ENCODE measurements at places on chromosomes 11 and 22.

DNA sequence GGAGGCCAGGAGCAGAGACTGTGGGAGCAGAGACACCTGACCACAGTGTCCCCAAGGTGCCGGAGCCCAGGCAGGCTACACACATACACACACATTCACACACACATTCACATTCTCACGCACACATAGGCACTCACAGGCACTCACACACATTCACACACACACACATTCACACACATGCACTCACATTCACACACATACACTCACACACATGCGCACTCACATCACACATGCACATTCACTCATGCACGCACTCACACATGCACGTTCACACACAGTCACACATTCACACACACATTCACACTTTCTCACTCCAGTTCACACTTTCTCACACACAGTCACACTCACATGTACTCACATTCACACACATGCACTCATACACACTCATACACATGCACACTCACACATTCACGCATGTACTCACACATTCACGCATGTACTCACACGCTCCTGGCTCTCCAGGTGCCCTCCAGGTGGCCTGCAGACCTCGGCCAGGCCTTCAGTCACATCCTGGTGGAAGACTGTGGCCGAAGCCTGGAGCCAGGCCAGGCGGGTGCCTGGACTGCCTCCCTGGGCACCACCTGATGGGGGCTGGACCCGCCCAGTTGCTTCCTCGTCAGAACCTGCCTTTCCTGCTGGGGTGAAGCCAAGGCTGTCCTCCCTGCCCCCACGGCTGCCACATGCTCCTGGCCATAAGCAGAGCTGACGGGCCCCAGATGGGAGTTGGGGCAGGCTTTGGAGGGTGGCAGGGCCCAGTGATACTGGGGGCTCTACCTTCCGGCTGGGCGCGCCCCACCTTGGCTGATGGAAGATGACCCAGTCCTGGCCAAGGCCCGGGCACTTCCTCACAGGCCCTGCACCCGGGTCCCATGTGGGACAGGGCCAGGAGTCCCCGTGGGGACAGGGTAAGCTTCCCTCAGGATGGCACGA lies 89.5 kb downstream of the WNT7B start:
- DNase-seq: no peak

DNA sequence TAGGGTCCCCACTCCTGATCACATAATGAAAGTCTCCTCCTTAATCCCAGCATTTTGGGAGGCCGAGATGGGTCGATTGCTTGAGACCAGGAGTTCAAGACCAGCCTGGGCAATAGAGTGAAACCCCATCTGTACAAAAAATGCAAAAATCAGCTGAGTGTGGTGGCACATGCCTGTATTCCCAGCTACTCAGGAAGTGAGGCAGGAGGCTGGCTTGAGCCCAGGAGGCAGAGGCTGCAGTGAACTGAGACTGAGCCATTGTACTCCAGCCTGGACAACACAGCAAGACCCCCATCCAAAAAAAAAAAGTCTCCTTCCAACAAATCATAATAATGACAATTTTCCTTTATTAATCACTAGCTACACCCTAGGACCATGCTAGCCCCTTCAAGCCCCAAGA lies 15.1 kb downstream of the ZMAT5 start:
- no peak for DNase-seq

GRCh38 chr11:99098258-99098657 lies 77.5 kb downstream of the CNTN5 start:
- no peak for DNase-seq

DNA sequence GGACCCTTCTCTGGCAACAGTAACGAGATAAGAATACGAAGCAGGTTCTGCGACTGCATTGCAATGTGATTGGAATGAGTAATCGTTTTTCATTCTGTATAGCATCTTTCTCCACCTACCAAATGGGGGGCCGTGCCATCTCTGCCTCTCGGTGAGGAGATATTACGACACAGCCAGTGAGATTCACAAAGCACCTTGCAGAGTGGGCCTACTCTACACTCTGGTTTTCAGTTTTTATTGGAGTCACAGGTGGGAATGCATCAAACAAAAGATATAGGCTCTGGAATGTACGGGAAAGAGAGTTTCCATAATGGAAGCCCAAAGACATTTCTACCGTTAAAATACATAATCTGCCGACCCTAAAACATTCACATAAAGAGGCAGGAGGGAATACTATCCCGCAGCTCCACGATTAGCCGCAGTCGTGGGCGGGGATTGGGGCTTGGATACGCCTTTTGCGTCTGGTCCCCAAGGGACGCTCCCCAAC lies 423 bp upstream of the RTN3 start:
- no peak for DNase-seq

GRCh38 chr11:65382804-65383368 lies 440 bp upstream of the SLC25A45 start:
- DNase-seq: no peak

DNA sequence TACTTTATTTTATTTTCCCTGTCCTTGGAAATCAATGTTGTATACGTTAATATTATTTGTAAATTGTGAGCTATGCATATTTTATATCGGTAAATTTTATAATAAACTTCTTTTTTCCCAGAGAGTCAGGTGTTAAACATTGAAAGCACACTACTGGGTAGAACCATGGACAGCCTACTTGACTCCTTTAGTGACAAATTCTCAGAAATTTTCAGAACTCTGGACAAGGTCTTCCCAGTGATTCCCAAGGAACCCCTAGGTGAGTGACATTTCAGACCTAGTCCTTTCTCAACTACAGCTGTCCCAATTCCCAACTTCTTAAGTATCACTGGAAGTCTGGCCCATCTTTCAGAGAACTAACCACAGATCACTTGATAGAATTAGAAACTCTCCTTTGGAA lies 107.2 kb downstream of the RCN1 start:
- DNase-seq: no peak

- DNase-seq: no peak
Observed at GRCh38 chr11:35892166-35892565, 51.7 kb upstream of the LDLRAD3 start.

DNA sequence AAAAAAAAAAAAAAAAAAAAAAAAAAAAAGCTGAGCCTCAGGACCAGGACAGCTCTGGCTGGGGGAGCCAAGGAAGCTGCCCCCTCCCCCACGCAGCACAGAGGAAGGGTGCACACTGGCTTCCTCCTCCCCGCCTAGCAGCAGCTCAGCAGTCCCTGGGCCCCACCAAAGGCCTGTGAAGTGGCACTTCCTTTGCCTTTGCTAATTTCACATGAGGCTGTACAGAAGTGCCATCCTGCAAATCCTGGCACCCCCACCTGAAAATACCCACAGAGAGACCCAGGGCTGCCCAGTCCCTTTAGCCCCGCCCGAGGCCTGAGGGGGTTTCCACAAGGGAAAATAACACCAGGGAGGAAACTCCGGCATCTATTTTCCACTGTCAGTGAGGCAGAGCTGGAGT lies 3.9 kb downstream of the RHOG start:
- DNase-seq: no peak

DNA sequence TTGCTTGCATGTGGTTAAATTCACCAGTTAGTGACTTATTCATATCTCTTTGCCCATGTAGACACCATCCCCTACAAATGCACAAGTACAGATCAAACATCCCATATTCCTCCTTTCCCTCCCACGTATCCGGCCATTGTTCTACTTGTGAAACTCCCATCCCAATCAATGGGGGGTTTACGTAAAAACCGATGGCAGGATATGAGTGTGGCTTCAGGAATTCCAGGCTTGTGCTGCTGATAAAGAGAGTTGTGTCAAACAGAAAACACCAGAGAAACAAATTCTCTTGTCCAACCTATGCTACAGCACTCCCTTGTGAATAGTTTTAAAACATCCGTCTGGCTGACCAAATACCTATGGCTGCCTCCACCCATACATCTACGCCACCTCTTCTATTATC lies 15.5 kb downstream of the FLI1 start:
- DNase-seq: peak; percentile 58

DNA sequence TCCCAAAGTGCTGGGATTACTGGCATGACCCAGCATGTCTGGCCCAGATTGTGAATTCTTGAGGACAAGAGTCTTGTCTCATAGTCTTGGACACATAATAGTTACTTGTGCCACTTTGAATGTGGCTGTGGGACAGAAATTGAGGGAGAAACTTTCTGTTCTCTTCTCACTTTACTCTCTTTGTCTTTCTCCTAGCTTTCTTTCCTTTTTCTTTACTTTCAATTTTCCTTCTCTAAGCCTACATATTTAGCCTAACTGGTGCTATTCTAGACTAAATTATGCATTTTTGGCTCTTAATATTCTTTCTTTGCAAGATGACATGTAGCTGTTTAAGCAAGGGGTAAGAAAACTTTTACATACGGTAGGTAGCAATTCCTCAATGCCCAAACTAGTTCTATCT lies 33.2 kb downstream of the HORMAD2 start:
- DNase-seq: no peak

- no peak for DNase-seq
Observed at GRCh38 chr22:48358886-48359612, 1468.6 kb downstream of the BRD1 start.

DNA sequence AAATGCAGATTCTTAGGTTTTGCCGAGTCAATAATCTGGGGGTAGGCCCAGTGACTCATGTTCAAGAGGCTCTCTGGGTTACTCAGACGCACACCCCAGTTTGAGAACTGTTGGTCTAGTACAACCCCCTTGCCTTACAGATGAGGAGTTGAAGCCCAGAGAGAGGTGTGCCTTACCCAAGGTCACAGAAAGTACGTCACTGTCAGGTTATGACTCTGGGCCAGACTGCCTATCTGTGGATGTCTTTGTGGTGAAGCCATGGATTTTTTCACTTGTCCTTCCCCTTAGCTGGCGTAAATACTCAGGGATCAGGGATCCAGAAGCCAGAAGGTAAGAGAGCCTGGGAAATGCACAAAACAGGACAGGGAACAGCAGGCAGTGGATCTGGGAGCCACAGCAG lies 25.2 kb upstream of the NECTIN1 start:
- DNase-seq: no peak

- peak; percentile 84 for DNase-seq
Observed at GRCh38 chr22:38177926-38178604, 3.6 kb downstream of the PLA2G6 start.

DNA sequence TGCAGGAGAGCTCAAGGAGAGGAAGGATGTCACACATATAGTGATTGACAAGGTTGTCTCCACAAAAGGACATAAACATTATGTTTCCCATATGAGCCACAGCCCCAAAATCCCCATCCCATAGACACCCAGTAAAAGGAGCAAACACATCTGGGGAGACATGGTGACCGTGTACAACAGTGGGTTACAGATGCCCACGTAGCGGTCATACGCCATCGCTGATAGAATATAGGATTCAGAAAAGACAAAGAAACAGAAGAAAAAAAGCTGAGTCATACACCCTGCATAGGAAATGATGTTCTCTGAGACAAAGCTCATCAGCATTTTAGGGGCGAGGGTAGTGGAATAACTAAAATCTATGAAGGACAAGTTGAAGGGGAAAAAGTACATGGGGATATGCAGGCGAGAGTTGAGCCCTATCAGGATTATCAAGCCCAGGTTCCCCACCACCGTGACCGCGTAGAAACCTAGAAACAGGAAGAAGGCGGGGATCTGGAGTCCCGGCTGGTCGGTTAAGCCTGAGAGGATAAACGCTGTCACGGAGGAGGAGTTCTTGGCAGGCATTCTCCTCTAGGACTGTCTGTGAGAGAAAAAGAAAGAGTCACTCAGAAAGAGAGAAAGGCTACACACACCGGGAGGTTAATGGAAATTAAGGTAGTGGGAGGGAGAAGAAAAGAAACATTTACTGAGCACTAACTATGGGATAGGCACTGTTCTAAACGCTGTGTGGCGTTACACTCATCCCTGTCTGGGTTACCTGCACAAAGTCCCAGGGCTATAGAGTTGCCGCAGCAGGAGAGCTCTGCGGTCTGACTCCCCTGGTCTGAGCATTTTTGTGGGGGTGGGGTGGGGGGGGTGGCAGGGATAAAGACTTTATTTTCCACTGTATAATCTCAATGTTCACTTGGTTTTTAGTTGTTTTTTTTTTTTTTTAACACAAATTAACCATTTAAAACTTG lies 36.1 kb upstream of the OR8B8 start:
- peak; percentile 16 for DNase-seq

DNA sequence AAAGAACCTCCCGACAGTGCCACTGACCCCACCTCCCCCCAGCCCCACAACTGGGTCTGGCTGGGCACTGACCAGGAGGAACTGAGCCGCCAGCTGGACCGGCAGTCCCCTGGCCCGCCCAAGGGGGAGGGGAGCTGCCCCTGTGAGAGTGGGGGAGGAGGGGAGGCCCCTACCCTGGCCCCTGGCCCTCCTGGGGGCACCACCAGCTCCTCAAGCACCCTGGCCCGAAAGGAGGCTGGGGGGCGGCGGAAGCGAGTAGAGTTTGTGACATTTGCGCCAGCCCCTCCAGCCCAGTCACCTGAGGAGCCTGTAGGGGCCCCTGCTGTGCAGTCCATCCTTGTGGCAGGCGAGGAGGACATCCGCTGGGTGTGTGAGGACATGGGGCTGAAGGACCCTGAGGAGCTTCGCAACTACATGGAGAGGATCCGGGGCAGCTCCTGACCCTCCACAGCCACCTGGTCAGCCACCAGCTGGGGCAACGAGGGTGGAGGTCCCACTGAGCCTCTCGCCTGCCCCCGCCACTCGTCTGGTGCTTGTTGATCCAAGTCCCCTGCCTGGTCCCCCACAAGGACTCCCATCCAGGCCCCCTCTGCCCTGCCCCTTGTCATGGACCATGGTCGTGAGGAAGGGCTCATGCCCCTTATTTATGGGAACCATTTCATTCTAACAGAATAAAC lies 12.3 kb downstream of the TMEM132A start:
- DNase-seq: no peak

- no peak for DNase-seq
Observed at GRCh38 chr11:46675288-46675851, 25.0 kb downstream of the ARHGAP1 start.

DNA sequence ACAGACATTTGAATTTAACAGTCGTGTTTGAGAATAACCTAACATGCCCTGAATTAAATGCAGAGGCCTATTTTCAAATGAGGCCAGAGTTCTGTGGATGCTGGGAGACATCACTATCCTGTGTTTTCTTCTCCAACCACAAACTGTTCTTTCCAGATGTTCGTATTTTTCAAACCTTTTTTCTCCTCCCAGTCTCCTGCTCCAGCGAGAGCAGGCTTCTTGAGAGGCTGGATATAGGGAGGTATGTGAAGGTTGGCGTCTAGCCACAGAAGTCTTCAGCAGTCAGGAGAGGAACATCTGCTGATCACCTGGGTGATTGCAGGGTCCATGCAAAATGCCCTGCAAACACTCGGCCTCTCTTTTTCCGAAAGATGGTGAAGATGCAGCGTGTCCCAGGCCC lies 126.3 kb downstream of the C11orf91 start:
- DNase-seq: no peak

DNA sequence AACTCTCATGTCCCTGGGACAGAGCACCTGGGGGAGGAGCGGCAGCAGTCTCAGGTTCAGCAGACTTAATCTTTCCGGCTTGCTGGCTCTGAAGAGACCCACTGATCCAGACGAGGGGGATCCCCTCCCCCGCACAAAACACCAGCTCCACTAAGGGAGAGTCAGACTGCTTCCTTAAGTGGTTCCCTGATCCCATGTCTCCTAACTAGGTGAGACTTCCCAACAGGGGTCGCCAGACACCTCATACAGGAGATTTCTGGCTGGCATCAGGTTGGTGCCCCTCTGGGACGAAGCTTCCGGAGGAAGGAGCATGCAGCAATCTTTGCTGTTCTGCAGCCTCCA lies 157.2 kb upstream of the TMEM45B start:
- DNase-seq: no peak

Measured in RCC 7860 (cell line).